ENCODE measurements at places on chromosomes 3 and 15.

DNA sequence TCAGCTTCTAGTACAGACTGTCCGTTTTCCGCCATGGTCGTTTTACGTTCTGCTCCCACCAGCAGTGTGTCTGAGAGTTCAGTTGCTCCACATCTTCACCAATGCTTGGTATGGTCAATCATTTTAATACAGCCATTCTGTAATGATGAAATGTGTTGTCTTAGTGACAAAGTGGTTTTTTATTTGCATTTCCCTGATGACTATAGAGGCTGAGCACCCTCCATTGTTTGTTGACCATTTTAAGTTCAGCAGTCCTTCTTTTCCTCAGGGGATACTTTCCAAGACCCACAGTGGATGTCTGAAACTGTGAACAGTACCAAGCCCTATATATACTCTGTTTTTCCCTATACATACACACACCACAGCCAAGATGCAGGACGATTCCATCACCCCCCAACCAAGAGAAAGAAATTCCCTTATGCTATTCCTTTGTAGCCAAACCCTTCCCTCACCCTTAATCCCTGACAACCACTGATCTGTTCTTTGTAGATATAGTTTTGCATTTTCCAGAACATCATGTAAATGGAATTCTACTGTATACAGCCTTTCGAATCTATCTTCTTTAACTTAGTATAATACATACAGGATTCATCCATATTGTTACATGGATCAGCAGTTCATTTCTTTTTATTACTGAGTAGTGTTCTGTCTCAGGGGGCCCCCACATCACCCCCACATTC, 55.9 kb downstream of the C3orf20 start:
- no peak for DNase-seq

DNA sequence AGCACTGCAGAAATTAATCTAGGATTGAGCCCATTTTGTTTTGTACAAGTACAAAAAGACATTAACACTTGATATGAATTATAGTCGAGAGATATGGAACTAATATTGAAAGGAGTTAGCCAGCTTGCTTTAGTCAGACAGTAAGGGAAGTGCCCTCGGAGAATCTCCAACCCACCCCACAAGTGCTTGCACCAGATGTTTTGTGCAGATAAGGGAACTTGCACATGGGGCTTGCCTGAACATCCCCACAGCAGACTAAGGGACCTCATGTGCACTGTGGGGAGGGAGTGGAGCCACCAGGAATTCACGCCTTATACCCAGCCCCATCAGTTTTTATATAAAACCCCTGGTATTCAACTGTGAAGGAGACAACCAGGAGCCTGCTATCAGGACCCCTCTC, 122.3 kb downstream of the EFHB start:
- DNase-seq = no peak

- no peak for DNase-seq
Measured at GRCh38 chr3:45113625-45114050, 32.5 kb downstream of the CDCP1 start.

GRCh38 chr15:79657722-79658121, 225.6 kb downstream of the MINAR1 start:
- no peak for DNase-seq

DNA sequence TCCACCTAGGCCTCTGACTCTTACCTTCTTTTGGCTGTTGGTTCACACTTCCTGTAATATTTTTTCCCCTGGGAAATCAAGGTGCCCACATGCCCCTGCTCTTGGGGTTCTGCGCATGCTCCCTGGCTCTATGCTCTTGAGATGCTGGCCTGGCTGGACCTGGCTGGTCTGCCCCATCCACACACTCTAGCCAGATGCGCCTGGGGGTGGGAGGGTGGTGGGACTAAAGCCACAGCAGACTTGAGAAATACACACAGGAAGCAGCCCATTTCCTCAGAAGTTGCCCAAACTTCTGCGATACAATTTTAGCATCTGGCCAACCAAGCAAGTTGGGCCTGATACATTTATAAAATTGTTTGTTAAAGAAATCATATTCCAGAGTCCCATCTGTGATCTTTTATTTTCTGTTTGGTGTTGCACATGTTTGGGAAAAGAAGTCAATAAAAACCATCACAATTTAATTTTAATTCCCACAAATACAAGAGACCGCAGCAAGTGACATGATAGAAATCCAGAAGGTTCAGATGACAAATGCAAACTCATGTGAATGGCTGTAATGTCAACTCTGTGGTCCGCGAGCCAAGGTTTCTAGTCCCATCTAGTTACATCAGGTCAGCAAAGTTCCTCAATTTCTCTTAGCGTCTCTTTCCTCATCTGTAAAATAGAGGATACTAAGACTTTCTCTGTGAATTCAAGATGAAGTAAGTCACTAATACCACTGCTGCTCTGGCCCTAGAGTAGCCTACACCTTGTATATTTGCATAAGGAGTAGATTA, 55.9 kb upstream of the MEF2A start:
- DNase-seq = no peak

DNA sequence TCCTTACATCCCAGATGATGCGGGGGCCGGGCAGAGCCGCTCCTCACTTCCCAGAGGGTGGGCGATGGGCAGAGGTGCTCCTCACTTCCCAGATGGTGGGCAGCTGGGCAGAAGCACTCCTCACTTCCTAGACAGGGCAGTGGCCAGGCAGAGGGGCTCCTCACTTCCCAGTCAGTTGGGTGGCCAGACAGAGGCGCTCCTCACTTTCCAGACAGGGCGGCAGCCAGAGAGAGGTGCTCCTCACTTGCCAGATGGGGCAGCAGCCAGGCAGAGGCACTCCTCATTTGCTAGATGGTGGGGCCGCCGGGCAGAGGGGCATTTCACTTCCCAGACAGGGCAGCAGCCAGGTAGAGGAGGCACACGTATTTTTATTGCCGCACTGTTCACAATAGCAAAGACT, 622.0 kb upstream of the KCNMB2 start:
- no peak for DNase-seq

DNA sequence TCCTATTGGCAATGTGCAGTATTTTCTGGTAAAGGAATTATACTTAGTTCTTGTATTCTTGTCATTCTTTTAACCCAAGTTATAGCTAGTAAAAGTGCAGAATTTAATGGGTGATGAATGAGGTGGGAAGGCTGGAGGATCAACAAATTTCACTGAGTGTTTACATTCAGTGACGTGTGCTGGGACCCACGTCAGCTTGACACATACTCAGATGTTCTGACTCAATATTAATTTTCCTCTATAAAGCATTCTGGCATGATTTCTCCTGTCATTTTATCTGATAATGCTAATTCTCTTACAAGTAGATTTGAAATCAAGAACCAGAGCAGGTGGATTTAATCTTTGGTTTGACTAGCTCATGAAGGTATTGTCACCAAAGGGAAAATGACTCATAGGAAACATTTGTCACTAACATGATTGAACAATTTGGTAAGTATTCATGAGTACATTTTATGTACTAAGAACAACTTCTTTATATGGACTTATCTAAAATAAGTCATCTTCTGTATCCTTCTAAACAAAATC, 71.0 kb upstream of the SYNPR start:
- no peak for DNase-seq

DNA sequence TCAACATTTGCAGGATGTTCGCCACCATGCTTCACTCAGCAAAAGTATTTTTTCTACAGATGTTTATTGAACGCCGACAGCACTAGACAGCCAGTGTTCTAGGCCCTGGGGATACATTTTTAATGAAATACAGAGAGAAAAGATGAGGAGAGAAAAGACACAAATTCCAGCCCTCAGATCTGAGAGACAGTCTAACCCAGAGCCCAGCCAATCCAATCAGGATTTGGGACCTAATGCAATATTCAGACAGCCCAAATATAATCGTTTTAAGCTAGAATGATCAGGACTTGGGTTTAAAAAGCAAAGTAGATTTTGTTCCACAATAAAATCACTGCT, 174.8 kb downstream of the SLCO3A1 start:
- DNase-seq = no peak

- no peak for DNase-seq
Measured at GRCh38 chr3:71585887-71586809, 2.6 kb upstream of the FOXP1 start.

DNA sequence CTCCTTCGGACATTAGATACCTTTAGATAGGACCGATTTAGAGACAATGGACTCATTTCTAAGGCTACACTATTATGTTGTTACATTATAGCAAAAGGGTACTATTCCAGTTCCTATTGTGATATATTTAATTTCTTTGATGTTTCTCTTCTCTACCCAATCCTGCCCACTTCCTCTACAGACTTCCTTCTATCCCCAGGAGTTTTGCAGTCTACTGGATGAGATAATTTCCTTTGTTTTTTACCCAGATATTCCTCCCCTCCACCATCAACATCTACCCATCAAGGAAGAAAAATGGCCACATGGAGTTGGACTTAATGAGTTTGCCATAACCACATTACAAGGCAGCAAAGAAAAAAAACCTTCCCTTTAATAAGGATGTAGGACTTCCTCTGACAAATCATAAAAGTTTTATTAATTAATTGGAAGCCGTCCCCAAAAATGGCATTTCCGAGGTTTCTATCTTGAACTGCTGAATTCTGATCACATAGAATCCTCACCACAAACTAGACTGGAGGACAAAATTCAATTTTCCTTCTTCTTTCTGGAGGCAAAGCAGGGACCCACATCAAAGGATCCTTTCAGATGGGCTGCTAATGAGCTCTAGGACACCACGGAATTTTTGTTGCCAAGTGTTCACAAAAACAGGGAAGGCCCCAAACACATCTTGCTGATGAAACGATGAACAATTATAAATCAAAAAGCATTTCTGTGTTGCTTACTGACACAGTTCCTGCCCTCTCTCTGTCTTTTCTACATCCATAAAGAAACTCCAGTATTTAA, 33.4 kb downstream of the FRMD4B start:
- DNase-seq = no peak

DNA sequence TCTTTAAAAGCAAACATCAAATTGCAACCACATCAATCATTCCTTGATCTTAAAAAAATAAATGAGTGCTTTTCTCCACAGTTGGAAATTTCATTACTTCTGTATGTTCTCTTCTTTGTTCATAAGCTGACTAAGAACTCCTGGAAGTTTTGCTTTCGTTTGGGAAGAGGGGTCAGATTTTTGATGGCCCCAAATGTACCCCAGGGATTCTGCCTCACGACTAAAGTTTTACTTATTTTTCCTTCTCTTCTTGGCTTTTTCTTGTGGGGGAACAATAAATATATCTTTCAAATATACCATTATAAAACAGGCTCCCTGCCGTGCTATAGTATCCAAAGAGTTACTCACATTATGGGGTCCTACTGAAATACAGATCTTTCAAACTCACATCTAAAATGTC, 215.0 kb upstream of the CDIN1 start:
- DNase-seq = no peak

GRCh38 chr3:37163262-37164015, 10.9 kb downstream of the LRRFIP2 start:
- no peak for DNase-seq

DNA sequence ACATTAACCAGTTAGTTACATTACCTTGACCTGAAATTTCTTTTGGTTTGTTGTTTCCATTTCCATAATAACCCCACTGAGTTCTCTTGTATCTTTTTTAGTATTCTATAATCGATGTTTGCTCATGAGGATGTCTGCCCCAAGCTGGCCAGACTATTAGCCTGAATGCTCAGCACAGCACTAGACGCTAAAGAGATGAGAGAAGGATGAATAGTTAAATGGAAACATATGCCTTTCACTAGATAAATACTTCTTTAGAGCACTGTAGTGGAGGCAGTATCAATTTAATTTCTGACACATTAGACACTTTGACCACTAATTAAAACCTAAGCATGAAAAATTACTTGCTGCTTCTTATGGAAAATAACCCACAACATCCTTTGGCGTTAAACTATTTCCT, 654.9 kb upstream of the KCNMB2 start:
- DNase-seq = no peak

DNA sequence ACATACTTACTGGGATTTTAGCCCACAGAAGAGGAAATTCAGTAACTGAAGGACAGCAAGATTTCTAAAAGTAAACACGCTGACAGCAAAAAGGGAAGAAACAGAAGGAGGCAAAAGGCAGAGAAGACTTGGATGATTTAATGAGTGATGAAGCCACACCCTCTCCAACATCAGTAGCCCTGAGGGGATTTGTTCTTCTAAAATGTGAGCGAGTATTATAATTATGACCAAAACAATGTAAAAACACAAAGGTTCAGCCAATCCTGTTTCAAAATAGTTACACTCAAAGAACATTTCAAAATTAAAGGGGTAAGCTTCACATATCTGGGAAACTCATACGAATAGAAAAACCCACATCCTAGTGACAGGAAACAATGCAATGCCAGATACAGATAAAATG, 25.0 kb downstream of the MCCC1 start:
- DNase-seq = no peak

GRCh38 chr3:143002727-143003126, 1.4 kb downstream of the U2SURP start:
- no peak for DNase-seq

- no peak for DNase-seq
Measured at GRCh38 chr3:46501702-46502101, 3.9 kb downstream of the RTP3 start.

DNA sequence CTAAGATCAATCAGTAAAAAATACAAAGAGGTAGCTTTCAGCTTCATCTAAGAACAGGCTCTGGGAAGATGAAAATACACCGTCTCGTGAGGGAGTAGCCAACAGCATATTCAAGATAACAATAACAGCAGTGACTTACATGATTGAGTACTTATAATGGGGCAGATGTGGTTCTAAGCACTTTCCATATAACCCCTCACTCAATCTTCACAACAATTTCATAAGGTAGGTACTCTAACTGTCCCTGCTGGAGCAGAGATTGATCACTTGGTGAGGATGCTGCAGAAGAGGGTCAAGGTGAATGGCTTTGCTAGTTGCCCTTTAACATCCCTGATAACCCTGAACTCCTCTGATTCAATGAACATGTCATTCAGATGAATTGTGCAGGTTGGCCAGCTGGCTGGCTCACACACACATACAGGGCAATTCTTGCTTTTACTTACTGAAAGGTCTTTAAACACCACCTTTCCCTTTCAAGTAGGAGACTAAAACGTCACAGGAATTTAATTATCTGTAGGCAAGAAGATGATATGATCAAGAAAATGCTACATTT, 984.2 kb upstream of the CFAP20DC start:
- no peak for DNase-seq

GRCh38 chr3:169237201-169237600, 426.3 kb downstream of the MECOM start:
- no peak for DNase-seq

GRCh38 chr3:161322781-161323568, 48.3 kb downstream of the SPTSSB start:
- no peak for DNase-seq

- no peak for DNase-seq
Measured at GRCh38 chr3:40620151-40620550, 95.4 kb downstream of the ZNF621 start.

GRCh38 chr3:189202106-189202505, 30.3 kb downstream of the TPRG1 start:
- DNase-seq = no peak

All from D721Med (cell line).